ENCODE measurements at places on chromosomes 1 and 21.

- DNase-seq = no peak
These were observed 51.3 kb downstream of the PTGS2 start for GRCh38 chr1:186628910-186629309.

DNA sequence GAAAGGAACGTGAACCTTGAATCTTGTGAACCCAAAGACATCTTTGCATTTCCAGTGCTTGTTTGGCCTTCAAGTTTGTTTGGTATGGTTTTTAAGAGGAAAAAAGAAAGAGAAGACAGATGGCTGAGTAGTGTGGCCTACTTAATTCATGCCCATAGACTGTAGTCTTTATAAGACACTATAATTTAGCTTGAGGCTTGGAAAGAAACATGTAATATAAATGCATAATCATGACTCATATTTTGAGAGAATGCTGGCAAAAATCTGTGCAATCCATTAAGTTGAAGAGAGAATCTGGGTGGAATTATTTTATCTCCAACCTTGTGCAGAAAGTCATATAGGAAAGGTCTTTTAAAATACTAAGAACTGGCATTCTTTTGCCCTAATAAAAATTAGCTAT, 179.3 kb downstream of the SIPA1L2 start:
- no peak for DNase-seq

GRCh38 chr1:105137543-105138457, 1388.1 kb downstream of the AMY1C start:
- DNase-seq = no peak

DNA sequence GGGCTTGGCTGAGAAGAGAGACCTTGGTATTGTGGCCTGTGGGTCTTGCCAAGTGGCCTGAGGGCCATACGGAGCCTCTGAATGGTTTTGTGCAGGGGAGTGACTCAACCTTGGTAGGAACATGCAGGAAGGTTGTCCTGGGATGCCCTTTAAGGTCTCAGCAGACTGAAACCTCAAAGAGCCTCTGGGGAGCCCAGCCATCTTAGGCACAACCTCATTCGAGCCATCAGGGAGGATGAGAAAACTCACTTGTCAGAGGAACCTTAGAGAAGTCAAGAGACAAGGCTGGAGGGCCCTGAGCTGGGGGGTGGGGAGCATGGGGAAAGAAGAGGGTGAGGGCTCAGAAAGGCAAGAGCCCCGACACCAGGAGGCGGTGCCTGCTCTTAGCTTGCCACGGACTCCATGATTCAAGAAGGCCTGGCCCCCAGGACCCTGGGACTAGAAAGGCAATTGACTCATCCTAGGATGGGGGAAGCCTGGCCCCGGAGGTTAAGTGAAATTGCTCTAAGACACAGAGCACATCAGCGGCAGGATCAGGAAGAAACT, 13.0 kb downstream of the IFI6 start:
- peak; percentile 23 for DNase-seq

- no peak for DNase-seq
These were observed 129.0 kb upstream of the TMPRSS2 start for GRCh38 chr21:41636636-41637630.

DNA sequence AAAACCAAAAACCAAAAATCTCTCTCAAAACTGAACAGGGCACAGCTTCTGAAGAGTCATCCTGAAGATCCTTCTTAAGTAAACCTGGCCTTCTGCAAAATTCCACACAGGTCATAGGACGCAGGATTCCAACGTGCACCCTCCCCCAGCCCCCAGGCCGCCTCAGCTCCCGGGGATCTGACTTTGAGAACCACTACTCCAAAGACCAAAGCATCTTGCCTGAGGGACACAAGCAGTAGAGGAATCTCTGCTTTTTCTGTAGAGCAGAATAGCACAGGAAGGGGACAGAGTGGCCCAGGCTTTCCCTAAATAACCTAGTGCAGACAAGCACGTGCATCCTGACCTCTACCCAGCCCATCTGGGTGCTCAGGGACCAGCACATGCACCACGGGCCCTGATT, 104.8 kb upstream of the VAMP3 start:
- no peak for DNase-seq

DNA sequence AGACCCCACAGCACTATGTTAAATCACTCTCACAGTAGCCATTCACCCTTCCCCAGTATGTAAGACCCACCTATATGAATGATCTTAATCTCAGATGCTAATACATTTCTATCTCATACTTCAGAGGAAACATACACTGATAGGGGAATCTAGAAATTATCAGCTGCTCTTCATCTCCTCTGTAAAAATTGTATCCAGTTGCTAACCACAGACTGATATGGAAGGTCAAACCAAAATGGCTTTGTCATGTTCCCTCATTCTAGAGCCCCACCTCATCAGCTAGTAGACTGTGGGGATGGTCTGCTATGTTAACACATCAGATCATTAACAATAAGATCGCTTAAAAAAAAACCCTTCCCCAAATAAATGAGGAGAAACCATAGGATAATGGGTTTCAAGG, 71.7 kb downstream of the UBR4 start:
- no peak for DNase-seq

DNA sequence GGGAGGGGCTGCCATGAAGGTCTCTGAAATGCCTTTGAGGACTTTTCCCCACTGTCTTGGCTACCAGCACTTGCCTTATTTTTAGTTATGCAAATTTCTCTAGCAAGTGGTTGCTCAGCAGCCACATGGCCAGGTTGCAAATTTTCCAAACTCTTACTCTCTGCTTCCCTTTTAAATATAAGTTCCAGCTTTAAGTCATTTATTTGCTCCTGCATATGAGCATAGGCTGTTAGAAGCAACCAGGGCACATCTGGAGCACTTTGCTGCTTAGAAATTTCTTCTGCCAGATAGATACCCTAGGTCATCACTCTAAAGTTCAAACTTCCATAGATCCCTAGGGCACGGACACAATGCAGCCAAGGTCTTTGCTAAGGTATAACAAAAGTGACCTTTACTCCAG, 44.8 kb downstream of the DDAH1 start:
- no peak for DNase-seq

GRCh38 chr1:232547938-232548484, 81.9 kb downstream of the SIPA1L2 start:
- no peak for DNase-seq

GRCh38 chr1:227890451-227891222, 57.1 kb downstream of the WNT9A start:
- no peak for DNase-seq

- DNase-seq = no peak
These were observed 74.7 kb downstream of the KIFAP3 start for GRCh38 chr1:169999761-170000160.

GRCh38 chr21:39867198-39867650, at the start of gene PCP4:
Gene PCP4, plus strand, starts transcription at chr21:39867438. Its CDS starts 64 bp downstream, at chr21:39867502.
- DNase-seq = peak; percentile 20

DNA sequence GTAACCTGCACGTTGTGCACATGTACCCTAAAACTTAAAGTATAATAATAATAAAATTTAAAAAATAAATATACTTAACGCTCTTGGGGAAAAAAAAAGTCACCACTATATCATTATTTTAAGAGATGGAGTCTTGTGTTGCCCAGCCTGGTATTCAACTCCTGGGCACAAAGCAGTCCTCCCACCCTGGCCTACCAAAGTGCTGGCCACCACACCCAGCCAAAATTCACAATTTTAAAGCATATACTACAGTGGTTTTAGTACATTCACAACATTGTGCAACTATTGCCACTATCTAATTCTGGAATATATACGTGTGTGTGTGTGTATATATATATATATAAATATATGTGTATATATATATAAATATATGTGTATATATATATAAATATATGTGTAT, 5.9 kb downstream of the HMGN2 start:
- no peak for DNase-seq

- peak; percentile 25 for DNase-seq
These were observed 3.3 kb downstream of the GPR153 start for GRCh38 chr1:6257541-6258069.

GRCh38 chr1:23611601-23612327, 52.5 kb upstream of the ID3 start:
- DNase-seq = no peak

- DNase-seq = no peak
These were observed 43.2 kb downstream of the YARS1 start for GRCh38 chr1:32773764-32774463.

DNA sequence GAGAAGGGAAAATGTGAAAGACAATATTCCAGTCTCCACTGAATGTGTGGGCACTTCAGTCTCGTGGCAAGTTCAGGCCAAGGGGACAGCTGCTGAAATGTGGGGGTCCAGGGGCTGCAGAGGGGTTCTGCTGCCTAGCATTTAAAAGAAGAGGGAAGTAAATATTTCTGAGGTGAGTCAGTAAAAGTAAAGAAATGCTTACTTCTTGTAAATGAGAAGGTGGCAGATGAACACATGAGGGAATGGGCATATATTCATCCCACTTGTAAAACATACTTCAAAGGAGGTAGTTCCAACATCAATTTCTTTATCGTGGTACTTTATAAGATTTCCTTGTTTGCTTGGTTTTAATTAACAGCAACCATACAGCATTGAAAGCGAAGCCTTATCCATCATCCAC, 63.1 kb upstream of the HIVEP3 start:
- no peak for DNase-seq

DNA sequence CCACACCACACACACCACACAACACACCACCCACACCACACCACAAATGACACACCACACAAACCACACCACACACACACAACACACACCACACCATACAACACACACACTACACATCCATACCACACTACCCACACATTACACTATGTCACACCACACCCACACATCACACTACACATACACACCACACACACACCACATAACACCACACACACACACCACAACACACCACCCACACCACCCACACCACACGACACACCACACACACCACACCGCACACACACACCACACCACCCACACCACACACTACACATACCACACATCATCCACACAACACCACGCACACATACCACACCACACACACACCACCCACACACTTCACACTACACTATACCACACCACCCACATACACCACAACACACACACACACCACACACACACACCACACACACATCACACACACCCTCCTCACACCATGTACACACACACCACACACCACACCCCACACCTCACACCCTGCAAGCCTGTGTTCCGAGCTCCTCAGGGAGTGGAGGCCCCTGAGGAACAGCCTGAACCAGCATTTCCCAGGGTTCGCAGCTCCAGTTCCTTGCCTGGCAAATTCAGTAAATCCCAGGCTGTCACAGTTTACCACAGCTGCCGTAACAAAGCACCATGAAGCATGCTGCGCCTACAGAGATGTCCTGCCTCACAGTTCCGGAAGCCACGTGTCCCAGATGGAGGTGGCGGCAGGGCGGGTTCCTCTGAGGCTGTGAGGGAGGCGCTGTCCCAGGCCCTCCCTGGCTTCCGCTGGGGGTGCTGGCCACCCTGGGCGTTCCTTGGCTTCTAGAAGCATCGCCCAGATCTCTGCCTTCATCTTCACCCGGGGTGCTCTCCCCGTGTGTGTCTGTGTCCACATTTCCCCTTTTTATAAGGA, 69.8 kb upstream of the ATP5PO start:
- no peak for DNase-seq

DNA sequence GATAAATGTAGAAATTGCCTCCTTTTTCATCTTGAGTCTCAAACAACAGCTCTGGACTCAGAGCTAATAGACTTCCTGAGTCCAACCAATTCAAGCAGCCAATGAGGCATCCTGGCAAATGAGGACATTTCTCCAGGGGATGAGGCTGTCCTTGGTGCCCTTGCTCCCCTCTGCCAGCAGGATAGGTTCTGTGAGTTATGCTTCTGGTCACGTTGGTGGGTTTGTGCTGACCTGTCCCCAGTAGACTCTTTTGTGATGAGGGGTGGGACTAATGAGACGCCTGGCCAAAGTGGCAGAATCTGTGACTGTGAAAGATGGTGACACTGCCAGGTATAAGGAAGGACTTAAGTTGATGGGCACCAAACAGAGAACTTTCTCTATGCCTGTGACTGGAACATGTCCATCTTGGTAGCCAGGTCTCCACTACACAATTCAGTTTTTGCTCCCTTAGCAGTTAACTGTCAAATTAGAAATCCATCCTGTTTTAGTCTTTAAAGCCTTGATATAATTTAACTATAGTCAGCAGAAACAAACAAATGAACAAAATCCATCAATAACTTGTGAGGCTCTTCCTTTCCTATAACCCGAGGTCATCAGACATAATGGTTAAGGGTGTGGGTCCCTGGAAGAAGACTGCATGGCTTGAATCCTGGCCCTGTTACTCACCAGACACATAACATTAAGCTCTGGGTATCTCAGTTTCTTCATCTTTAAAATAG, 35.7 kb upstream of the THEM4 start:
- no peak for DNase-seq

DNA sequence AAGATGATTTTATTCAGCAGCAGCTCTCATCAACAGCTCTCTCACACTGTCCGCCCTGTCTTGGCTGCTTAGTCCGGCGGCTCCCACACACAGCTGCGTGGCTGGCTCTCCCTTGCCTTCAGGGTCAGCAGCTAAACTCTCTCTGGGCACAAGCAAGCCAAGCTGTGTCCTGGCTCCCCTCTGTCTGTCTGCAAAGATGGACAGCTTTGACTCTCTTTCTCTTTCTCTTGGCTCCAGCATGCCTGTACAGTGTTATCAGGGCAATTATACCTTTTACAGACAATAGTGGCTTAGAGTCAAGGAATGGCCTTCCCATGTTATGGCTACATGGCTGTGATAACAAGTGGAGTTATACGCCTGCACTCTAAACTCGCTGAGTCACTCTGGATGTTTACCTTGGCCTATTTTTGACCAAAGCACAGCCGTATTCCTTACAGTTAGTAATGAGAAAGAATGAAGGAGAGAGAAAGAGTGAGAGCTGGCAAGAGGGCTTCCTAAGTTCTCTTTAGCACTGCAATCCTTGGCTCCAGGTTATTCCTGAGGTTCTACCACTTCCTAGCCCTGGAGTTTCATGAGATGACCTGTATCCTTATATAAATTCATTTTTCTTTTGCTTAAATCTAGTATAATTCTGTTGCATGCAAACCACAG, 59.9 kb upstream of the ZSWIM5 start:
- DNase-seq = peak; percentile 90

- DNase-seq = no peak
These were observed 47.2 kb upstream of the ECE1 start for GRCh38 chr1:21337454-21337927.

DNA sequence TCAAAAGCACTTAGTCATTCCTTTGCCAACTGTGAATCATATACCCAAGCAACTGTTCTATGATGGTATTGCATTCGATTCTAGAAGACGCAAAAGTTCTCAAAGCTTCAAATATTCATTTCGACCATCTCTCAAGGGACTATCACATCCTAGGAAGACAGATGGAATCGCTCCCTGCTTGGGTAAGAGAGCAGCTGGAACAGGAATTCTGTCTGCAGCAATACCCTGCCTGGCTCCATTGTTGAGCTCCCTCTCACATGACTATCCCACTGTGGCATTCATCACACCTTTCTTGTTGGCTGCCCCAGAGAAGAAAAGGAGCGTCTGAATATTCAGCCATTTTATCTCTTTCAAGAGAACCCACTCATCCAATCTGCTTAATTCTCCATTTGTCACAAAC, 397.7 kb downstream of the NTNG1 start:
- no peak for DNase-seq

GRCh38 chr1:1068517-1069055, 5.5 kb downstream of the RNF223 start:
- DNase-seq = no peak

Measured in dermis blood vessel endothelial cell (primary cell).